ENCODE measurements at places on chromosomes 11 and 22. TPM values are rescaled to one million over a fixed set of nuclear protein-coding genes. Genes with fewer than 3 reads are reported as not detected.

PRRG4 gene
- polyA plus RNA-seq: 9.3 TPM

OR52I2 gene
- 0.03 TPM for polyA plus RNA-seq

SPON1 gene
- polyA plus RNA-seq: 71.8 TPM

PRODH gene
- 197 TPM for polyA plus RNA-seq

INSC gene
- 7.2 TPM for polyA plus RNA-seq

TRIM68 gene
- 19.8 TPM for polyA plus RNA-seq

DNA sequence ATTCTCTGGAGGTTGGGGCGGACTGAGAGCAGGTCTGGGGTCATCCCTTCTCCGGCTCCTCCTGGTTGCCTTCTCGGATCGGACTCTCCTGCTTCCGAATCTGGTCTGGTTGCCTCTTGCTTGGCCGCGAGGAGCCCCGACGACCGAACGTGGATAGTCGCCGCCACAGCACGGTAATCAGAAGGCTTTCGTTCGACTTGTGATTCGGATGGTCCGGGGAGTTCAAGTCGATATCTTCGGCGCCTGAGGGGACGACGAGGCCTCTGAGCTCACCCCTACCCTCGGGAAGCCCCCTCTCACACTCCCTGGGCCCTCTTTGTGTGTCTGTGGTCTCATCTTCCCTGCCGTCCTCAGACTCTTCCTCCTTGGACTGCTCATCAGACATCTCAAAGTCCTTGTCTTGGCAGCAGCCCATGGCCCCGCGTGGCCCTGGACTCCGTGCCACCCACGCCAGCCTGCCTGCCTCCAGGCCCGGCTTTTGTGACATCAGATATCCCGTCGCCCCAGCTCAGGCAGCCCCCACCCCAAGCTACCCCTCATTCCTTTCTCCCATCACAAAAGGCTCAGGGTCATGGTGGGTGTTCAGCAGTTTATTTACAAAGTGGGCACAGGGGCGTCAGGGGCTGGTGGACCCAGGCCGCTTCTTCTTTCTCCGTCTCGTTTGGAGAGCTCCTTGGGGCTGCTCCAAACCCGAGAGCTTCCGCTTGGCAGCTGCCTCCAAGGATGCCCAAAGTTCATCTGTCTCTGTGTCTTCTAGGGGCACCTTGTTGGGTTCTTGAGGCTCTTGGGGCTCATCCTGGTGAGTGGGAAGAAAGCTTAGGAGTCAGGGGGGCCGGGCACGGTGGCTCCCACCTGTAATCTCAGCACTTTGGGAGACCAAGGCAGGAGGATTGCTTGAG, at the start of gene TEX54:
TEX54 (minus strand) TSS at position 506 of the 899 bp plus-strand sequence.
- H3K36me3 ChIP-seq: peaks cover 40% of the 10 kb centered on the region
- peaks cover 10% of the 10 kb centered on the region for H3K4me1 ChIP-seq
- no peaks in the 10 kb centered on the region for H3K27me3 ChIP-seq

GRCh38 chr11:45651841-45652749, 13.3 kb downstream of the CHST1 start:
- peaks cover 25% of the 10 kb centered on the region for H3K27me3 ChIP-seq
- no peaks in the 10 kb centered on the region for H3K36me3 ChIP-seq
- H3K27ac ChIP-seq: no peak overlapping the region
- H3K4me1 ChIP-seq: no peaks in the 10 kb centered on the region
- H3K4me3 ChIP-seq: no peak overlapping the region

GRCh38 chr11:123230346-123230745, 35.3 kb upstream of the CLMP start:
- no peaks in the 10 kb centered on the region for H3K27me3 ChIP-seq
- H3K4me1 ChIP-seq: peaks cover 43% of the 10 kb centered on the region
- H3K36me3 ChIP-seq: no peaks in the 10 kb centered on the region
- DNase-seq: no peak

DNA sequence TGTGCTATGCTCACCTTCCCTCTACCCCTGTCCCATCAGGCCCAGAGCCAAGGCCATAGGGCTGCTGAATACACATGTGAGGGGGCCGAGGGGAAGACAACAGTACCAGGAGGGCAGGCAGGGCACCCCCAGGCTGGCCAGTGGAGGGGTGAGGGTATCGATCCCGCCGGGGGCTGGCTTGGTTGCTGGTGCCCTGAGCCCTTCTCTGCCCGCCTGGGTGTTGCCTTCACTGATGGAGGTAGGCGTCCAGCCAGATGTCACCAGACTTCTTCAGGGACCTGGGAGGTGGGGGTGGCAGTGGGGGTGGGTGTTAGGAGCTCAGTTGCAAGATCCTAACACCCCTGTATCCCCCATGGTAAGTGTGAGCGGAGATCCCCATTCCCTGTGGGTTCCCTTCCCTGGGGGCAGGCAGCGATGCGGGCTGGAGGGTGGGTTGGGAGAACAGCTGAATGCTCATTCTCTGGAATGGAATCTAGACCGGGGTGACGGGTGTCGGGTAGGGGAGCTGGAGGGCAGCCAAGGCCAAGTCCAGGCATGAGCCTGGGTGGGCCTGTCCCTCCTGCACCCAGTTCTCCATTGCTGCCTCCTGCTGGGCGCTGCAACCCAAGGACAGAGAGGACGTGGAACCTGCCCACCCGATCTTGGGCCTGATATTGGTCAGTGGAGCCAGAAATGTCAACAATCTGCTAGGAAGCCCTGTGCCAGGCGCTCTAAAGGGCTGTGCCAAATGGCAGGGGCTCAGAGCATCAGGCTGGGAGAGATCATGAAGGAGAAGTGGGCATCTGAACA, 17.6 kb downstream of the FADS3 start:
- H3K4me1 ChIP-seq: peaks cover 11% of the 10 kb centered on the region
- H3K4me3 ChIP-seq: no peak overlapping the region
- no peak for DNase-seq
- peaks cover 14% of the 10 kb centered on the region for H3K27me3 ChIP-seq
- H3K27ac ChIP-seq: no peak overlapping the region

DNA sequence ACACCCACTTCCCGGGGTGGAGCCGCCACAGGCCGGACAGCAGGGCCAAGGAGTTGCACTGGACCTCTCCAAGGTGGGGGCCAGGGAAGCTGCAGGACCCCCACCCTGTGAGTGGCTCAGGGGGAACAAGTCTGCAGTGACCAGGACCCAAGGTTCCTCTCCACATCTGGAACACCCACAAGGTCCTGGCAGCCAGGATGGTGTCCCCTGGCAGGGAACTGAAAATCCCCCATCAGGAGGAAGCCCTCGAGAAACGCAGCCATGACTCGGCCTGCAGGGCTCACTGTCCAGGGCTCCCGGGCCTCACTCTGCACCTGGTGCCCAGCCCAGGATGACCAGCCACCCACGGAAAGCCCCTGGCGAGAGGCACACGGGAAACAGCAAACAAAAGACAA, 11.5 kb downstream of the RNH1 start:
- H3K27me3 ChIP-seq: no peaks in the 10 kb centered on the region
- DNase-seq: no peak
- no peak overlapping the region for H3K27ac ChIP-seq
- peaks cover 83% of the 10 kb centered on the region for H3K36me3 ChIP-seq
- no peak overlapping the region for H3K4me3 ChIP-seq
- no peaks in the 10 kb centered on the region for H3K4me1 ChIP-seq

DNA sequence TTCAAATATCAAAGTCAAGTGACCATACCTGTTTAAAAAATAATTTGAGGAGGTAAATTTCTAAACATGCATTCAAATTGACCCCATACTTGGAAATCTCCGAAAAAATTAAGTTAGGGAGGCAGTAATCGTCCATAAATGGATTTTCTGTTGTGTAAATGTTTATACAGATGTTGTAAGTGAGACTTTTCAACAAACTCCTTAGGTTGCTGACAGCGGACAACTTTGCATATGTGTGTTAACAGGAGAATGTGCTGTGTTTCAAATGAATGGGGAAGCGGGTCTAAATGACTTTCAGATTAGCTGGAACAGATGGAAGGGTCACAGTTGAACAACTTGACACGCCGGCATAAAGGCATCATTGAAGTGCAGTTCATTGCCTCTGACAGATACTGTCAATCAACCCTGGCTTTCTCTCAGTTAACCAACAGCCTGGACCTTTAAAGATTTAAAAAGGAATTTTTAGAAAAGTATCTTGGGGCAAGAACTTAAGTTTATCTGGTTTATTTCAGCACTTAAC, 98.2 kb upstream of the DBX1 start:
- no peaks in the 10 kb centered on the region for H3K4me1 ChIP-seq
- H3K36me3 ChIP-seq: no peaks in the 10 kb centered on the region
- DNase-seq: no peak
- H3K27me3 ChIP-seq: no peaks in the 10 kb centered on the region
- no peak overlapping the region for H3K4me3 ChIP-seq

DNA sequence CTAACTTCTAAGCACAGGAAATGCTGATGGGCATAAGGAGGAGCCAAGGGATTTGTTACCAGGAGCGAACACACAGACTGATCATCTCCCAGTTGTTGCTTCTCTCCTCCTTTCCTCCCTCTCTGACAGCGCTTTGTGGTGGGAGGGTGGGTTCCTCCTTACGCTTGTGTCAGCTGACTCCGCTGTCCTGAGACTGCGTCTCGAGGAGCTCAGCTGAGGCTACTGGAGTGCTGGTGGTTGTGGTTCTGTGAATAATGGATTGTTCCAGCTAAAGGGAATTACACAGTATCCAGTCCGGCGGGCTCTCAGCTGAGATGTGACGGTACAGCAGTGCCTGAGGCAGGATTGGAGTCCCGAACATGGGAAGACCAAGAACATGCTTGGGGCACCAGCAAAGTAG, 113.4 kb downstream of the CTNND1 start:
- H3K27ac ChIP-seq: no peak overlapping the region
- no peak overlapping the region for H3K4me3 ChIP-seq
- no peaks in the 10 kb centered on the region for H3K36me3 ChIP-seq
- no peaks in the 10 kb centered on the region for H3K4me1 ChIP-seq
- DNase-seq: no peak
